HL-60 (cell line): ENCODE measurements at places on chromosomes 12 and 14.

DNA sequence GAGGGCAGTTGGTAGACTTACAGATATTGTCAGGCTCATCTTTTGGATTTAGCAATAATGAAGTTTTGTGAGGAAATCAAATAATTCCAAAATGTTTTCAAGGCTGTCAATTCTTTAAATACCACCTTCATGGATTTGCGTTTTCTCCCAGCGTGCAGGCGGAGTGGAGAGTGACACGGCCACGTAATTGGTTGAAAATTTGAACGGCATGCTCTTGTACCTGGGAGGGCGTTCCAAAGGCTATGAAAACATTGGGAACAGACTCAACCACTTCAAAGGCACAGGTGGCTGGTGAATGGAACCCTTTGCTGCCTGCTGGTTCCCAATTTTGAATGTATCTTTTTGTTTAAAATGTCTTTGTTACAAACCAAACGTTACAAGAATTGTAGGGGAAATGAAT lies 12.4 kb downstream of the SMIM41 start:
- DNase-seq: no peak

DNA sequence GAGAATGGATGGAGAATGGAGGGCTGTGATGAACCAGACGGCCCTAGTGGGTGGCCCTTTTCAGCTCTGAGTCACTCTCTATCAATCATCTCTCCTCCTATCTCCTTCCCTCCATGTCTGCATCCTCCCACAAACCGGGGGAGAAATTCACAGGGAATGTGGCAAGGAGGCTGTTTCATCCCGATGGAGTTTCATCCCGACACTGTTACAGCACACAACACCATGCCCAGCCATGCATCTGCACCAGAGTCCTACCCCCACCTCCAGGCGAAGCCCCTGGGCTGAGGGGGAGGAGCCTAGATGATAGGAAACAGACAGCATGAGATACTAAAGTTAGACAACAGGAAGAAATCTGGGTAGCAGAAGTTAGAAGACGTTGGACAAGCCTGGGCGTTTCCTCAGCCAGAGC lies 20.8 kb downstream of the SLC8B1 start:
- DNase-seq: no peak

- DNase-seq: no peak
These were observed 2.4 kb downstream of the SLC11A2 start for GRCh38 chr12:51023625-51024382.

- DNase-seq: no peak
These were observed 287.1 kb upstream of the G2E3 start for GRCh38 chr14:30271811-30272323.

GRCh38 chr12:102685841-102686240 lies 205.5 kb upstream of the IGF1 start:
- no peak for DNase-seq

DNA sequence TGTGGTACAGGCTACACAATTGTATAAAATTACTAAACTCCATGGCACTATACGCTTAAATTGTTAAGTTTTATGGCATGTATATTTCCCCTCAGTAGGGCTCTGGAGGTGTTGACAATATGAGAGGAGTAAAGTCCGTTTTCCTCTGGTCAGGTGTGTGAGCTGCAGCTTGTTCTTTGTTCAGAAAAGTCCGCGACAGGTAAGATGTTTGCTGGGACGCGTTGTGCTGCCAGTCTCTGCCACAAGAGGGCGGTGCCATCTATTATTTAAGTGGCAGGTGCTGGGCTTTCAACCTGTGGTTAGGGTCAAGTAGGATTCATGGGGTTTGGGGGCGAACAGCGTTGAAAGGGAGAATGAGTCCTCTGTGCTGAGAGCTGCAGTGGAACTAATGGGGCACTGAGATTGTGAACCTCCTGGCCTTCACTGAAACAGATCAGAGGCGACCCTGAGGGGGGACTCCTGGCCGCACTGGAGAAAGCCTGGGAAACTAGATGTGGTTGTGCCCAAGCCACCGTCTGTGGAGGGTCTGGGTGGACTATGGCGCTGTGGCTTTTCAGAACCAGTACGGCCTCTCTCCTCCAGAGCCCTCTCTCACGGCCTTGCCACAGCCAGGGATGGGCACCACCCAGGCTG lies 179.0 kb downstream of the SLC15A4 start:
- DNase-seq: no peak

GRCh38 chr14:33052943-33053342 lies 114.3 kb downstream of the NPAS3 start:
- no peak for DNase-seq

DNA sequence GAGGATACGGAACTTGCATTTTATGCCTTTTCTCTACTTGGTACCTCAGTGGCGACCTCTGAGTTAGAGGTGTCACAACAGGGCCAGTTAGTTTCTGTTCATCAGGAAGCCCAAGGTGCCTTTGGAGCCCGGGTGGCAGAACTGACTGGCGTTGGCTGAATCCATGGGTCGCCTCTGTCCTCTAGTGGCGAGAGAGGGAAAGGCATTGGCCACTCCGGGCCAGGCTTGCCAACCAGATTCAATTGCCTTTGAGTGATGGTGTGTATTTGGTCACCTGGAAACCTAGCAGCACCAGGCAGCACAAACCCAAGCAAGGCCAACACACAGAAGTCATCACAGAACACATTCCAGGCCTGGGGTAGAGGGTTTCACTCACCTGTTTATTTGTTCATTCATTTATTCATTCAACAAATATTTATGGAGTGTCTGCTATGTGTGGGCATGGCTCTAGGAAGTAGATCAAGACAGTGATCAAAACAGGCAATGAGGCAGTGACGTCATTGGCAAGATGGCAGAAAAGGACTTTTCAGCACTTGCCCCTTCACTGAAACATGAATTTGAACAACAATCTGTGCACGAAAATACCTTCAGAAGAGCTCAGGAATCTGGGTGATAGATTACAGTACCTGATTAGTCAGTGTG lies 40.5 kb upstream of the KCNA5 start:
- peak; percentile 50 for DNase-seq

GRCh38 chr12:71057330-71057729 lies 100.5 kb downstream of the TSPAN8 start:
- no peak for DNase-seq

DNA sequence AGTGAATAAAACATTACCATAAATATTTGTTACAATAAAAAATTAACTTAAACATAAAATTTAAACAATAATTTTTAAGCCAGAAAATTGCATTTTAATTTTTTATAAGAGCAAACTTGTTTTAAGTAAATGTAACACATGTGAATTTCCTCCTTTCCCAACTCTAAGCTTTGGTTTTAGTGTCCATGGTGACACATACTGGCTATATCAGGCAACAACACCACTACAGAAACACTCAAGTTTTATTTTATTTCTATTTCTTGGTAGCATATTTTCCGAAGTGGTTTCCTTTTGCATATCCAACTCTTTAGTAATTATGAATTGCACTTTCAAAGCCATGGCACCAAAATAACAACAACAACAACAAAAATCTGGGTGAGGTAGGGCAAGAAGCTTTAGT lies 2.2 kb downstream of the NELL2 start:
- DNase-seq: no peak

GRCh38 chr12:99284161-99284560 lies 363.4 kb upstream of the GARIN6 start:
- DNase-seq: no peak

- DNase-seq: no peak
These were observed 965.1 kb downstream of the DIO2 start for GRCh38 chr14:79246173-79246572.

DNA sequence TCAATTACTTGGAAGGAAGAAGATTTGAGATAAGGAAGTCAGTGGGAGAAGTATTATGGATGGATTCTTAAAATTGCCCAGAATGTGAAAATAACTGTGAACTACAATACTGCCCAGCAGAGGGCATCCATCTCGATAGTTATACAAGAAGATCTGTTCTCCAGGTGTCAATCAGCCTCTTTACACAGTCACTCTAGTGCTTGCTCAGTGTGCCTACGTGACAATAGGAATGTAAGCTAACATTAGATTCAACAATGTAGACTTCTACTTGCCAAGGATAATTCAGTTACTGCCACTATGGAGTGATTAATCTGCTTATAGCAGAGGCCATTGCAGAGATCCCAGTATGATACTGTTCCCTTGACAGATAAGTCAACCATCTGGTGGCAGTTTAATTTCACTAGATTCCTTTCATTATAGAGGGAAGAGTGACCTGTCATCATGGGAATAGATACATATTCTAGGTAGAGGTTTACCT lies 10.6 kb upstream of the MAP4K5 start:
- DNase-seq: no peak
